ENCODE measurements at places on chromosomes 16 and 17.

- DNase-seq, result peak; percentile 71
Observed at GRCh38 chr16:83878838-83879237, 20.1 kb upstream of the MLYCD start.

DNA sequence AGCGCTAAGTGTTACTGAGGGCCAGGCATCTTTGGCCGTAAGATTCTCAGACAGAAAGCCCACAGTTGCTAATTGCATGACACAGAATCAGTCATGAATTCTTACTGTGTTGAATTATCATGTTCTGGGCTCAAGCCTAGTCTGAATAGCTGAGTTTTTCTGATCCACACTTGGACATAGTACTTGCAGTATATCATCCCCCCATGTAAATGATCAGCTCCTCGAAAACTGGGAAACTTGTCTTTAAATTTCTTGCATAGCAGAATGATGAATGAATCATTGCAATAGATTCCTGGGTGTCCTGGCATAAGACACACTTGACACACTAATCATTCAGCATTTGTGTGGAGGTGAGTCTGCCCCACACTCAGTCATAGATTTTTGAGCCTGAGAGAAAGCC, 2.2 kb downstream of the MLYCD start:
- peak; percentile 29 for DNase-seq

GRCh38 chr16:48156790-48157209, 1.0 kb upstream of the ABCC12 start:
- DNase-seq, result peak; percentile 86

GRCh38 chr17:78748730-78749317, 33.2 kb downstream of the CYTH1 start:
- DNase-seq, result peak; percentile 70

- no peak for DNase-seq
Observed at GRCh38 chr16:84339311-84339710, 29.0 kb upstream of the ATP2C2 start.

- DNase-seq, result peak; percentile 88
Observed at GRCh38 chr17:4899341-4900230, at the start of gene C17orf107. C17orf107 (plus strand) TSS chr17:4899536; CDS start chr17:4899763, 227 bp downstream.

DNA sequence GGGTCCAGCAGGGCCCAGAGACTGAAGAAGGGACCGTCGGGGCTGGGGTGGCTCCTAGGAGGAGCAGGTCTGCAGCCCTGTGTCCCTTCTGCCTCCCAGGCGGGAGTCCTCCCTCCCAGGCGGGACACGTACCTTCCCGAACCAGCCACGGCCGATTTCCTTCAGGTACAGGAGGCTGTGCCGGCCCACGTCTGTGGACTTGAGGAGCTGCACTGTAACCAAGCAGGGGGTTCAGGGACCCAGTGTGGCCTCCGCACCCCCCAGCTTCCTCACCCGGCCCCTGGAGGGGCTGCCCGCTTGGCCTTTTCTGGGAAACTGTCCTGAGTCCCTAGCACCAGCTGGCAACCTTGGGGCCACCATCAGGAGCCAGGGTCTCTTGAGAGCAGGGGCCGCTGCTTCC, 37.0 kb upstream of the PVALEF start:
- no peak for DNase-seq

- DNase-seq, result peak; percentile 67
Observed at GRCh38 chr16:70267516-70267915, 15.8 kb upstream of the EXOSC6 start.

DNA sequence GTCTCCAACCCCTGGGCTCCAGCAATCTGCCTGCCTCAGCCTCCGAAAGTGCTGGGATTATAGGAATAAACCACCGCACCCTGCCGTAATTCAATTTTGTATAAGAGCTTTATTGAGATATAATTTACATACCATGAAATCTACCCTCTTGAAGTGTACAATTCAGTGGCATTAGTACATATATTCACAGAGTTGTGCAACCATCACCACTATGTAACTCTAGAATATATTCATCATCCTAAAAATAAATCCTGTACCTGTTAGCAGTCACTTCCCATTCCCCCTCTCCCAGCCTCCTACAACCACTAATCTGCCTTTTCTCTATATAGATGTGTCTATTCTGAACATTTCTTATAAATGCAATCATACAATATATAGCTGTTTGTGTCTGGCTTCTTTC, 26.1 kb downstream of the TOM1L2 start:
- DNase-seq, result no peak

GRCh38 chr17:4053596-4053995, 89.2 kb downstream of the ZZEF1 start:
- DNase-seq, result no peak

GRCh38 chr16:57401943-57402640, 2.5 kb upstream of the CCL17 start:
- DNase-seq, result no peak

Measured in cardiac fibroblast (primary cell).